T-helper 2 cell (primary cell): ENCODE measurements at places on chromosomes 4 and X.

GRCh38 chrX:41036668-41037326, 48.4 kb upstream of the USP9X start:
- DNase-seq = no peak

- DNase-seq = no peak
Measured at GRCh38 chr4:124181039-124181438, 531.5 kb downstream of the ANKRD50 start.

DNA sequence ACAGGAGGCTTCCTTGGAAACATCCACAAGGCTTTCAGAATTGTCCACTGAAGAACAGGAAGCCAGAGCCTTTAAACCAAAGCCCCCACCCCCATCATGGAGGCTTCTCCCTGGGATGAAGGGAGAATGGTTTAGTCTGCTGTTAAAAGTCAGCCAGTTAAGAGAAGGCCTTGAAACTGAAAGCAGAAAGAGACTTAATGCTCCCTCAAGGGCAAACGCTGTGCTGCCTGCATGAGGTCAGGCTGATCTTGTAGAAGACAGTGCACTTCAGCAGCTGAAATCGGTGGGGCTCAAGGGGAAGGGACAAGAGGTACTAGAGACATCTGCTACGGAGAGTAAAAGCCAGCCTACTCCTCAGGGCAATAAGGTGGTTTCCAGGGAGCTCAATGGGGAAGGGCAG, 69.0 kb downstream of the HPRT1 start:
- no peak for DNase-seq

- DNase-seq = no peak
Measured at GRCh38 chr4:159232465-159233106, 129.7 kb downstream of the RAPGEF2 start.

- DNase-seq = no peak
Measured at GRCh38 chr4:73508651-73509050, 27.1 kb downstream of the AFM start.

DNA sequence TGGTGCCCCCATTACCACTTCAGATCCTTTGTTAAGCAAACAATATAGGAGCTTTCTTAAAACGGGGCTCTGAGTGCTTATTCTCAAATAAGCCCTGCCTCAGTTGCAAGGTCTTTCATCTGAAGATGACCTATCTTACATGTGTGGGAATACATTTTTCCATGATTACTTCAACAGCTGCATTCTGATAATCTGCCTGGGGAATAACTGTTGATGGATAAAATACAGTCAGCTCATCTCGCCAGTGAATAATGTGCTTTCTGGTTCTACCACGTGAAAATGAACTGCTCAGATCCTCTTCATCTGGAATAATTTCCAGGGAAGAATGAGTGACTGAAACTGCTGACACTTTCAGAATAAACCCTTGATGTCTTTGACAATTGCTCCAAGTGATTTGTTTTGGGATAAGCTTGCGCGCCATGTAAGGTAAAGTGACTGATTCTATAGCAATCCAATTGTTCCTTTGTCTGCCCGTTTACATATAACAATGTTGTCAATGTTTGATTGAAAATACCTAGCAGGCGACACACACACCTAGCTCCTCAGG, 161.3 kb downstream of the RTL9 start:
- DNase-seq = no peak

DNA sequence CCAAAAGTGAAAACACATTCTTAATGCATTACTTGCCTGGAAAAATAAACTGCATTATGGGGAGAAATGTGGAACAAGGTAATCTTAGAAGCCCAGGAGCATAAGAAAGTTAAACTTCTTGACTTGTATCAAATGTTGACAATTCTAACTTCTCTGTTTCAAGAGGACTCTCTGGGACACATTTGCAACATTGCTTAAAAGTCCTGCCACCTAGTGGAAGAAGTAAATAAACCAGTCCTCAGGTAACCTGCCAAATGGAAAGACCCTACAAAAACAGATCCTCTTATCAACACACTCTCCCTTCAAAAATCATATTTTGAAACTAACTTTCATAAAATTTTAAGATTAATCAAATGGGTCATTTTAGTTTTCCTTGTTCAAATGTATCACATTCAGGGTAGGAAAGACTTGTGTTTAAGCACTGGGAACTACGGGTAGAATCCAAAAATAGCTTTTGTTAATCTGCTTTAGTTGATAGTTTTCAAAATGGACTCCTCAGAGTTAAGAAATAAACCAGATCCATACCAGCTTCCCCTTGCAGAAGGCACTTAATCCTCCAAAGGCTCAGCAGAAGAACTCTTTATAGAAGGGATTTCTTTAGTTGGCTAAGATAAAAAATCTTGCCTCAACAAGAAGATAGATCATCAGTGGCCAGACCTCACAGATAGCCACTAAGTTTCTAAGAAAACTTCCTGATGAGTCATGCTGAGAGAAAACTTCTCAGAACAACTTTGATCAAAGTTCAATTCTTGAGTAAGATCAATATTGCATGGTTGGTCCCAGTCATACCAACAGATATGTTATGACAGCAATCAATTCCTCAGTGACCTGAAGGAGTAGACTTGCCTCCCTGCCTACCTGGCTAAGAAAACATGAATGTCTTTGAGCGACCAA, 141.7 kb downstream of the HHIP start:
- DNase-seq = no peak

DNA sequence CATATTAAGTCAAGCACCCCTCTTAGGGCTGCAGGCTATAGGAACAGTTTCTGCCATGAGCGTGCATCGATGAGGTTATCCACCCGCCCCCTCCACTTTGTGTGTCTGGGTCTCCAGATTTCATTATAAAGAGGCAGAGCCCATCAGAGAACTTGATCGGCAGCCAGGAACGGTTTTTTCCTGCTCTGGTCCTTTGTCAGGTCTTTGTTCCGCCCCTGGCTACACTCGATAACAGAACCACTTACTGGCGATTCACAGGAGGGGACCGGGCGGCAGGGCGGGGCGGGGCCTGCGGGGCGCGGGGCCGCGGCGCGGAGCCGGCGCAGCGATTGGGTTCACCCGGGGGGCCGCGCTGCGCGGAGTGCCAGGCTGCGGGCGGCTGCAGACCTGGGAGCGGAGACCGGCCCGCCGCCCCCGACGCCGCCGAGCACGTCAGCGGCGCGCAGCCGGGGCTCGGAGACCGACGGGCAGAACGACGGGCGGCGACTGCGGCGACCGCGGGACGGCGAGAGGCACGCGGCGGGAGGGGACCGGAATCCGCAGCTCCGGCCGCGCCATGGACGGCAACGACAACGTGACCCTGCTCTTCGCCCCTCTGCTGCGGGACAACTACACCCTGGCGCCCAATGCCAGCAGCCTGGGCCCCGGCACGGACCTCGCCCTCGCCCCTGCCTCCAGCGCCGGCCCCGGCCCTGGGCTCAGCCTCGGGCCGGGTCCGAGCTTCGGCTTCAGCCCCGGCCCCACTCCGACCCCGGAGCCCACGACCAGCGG, at the start of gene SLC10A4:
Gene SLC10A4 (plus strand): TSS at position 338 of the 771 bp plus-strand sequence. CDS start 219 bp downstream, at position 557.
- no peak for DNase-seq

DNA sequence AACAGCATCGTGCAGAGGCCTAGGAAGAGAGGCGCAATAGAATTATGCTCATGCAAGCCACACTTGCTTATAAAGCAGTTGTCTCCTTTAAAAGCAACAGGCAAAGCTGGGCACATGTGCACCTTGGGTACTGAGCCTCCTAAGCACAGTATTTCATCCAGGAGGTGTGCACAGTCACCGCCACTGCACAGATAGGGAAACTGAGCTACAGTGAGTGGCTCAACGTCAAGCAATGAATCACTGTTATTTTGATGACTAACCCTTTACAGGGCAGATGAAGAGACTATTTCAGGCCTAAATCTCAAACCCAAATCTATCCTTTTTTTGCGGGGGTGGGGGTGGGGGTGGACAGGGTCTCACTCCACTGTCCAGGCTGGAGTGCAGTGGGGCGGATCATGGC, 42.3 kb downstream of the BCOR start:
- DNase-seq = no peak

- DNase-seq = peak; percentile 7
Measured at GRCh38 chrX:20530406-20530921, 263.8 kb upstream of the RPS6KA3 start.

DNA sequence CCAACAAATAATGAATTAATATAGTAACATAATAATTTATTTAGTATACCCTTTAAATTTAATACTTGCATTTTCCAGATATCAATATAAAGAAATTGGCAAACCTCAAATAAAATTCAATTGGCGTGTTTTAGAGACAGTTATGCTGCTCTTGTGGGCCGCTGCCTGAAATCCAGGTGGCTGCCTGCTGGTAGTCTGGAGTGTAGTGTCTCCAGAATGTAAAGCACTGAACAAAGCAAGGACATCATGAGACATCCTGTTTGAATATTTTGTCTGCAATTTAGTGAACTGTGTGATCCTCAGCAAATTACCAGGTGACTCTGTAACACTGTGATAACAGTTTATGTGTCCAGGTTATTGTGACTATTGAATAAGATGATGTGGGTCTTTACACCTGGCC, 29.9 kb downstream of the ZFP42 start:
- DNase-seq = no peak

DNA sequence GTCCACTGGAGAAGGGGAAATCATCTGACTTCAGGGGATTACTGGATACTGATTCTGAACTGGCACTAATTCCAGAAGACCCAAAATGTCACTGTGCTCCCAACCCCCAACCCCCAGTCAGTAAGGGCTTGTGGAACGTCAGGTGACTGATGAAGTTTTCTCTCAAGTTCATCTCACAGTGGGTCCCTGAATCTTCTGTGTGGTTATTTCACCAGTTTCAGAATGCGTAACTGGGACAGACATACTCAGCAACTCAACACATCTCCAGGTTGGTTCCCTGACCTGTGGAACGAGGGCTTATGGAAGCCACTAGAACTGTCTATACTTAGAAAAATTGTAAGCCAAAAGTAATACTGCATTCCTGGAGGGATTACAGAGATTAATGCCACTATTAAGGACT, 45.3 kb downstream of the DDX60L start:
- DNase-seq = no peak

DNA sequence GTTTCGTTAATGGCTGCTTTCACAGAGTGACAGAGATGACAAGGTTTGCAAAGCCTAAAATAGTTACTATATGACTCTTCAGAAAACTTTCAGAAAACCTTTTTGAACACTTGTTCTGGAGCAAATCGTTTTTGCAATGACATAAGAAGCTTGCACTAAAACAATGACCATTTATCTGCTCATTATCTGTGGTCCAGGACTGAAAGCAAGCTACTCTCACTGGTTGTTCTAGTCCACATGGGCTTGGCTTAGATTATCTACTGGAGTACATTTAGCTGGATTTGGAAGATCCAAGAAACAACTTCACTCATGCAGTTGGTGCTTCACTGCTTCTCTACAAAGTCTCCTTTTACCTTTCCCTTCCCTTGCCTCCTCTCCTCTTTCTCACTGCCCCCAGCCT, 1836.4 kb upstream of the AGA start:
- DNase-seq = no peak

- no peak for DNase-seq
Measured at GRCh38 chr4:181007751-181008150, 1235.5 kb upstream of the TENM3 start.

- DNase-seq = no peak
Measured at GRCh38 chr4:120591038-120591437, 331.5 kb downstream of the PRDM5 start.

DNA sequence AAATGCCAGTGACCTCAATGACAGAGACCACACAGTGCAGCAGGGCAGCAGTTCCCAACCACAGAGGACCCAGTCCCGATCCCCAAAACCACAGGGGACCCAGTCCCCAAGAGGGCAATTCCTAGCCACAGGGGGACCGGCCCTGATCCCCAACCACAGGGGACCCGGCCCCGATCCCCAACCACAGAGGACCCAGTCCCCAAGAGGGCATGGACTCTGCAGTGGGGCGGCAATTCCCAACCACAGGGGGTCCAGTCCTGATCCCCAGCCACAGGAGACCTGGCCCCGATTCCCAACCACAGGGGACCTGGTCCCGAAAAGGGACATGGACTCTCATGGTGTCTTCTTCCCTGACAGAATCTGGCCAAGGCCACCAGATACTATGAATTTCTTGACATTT, 136.3 kb downstream of the AFAP1 start:
- DNase-seq = no peak

- no peak for DNase-seq
Measured at GRCh38 chr4:107380836-107381438, 339.1 kb downstream of the PAPSS1 start.

- DNase-seq = no peak
Measured at GRCh38 chrX:136823175-136823574, 42.4 kb upstream of the ARHGEF6 start.

- no peak for DNase-seq
Measured at GRCh38 chr4:21596521-21596920, 352.1 kb downstream of the KCNIP4 start.

DNA sequence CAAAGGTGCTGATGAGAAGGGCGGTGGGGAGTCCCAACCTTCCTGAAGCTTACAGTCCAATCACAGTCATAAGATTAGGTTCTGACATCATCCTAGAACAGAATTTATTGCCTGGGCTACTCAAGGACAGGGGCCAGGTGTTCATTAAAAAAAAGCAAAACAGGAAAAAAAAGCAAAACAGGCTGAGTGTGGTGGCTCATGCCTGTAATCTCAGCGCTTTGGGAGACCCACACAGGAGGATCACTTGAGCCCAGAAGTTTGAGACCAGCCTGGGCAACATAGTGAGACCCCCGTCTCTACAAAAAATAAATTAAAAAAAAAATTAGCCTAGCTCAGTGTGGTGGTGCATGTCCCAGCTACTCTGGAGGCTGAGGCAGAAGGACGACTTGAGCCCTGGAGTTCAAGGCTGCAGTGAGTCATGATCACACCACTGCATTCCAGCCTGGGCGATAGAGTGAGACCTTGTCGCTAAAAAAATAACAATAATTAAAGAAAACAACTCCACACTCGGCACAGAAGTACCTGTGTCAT, 3.0 kb downstream of the RAB9A start:
- DNase-seq = no peak

GRCh38 chr4:19514276-19515070, 737.2 kb upstream of the SLIT2 start:
- no peak for DNase-seq

DNA sequence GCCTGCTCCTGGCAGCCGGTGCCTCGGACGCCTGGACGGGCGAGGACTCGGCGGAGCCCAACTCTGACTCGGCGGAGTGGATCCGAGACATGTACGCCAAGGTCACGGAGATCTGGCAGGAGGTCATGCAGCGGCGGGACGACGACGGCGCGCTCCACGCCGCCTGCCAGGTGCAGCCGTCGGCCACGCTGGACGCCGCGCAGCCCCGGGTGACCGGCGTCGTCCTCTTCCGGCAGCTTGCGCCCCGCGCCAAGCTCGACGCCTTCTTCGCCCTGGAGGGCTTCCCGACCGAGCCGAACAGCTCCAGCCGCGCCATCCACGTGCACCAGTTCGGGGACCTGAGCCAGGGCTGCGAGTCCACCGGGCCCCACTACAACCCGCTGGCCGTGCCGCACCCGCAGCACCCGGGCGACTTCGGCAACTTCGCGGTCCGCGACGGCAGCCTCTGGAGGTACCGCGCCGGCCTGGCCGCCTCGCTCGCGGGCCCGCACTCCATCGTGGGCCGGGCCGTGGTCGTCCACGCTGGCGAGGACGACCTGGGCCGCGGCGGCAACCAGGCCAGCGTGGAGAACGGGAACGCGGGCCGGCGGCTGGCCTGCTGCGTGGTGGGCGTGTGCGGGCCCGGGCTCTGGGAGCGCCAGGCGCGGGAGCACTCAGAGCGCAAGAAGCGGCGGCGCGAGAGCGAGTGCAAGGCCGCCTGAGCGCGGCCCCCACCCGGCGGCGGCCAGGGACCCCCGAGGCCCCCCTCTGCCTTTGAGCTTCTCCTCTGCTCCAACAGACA, 4.4 kb downstream of the SOD3 start:
- DNase-seq = no peak
